Heart left ventricle (tissue), 16 donors: ENCODE measurements at places on chromosomes 12 and 14. TPM values are rescaled to one million over a fixed set of nuclear protein-coding genes. Genes with fewer than 3 reads are reported as not detected.

DNA sequence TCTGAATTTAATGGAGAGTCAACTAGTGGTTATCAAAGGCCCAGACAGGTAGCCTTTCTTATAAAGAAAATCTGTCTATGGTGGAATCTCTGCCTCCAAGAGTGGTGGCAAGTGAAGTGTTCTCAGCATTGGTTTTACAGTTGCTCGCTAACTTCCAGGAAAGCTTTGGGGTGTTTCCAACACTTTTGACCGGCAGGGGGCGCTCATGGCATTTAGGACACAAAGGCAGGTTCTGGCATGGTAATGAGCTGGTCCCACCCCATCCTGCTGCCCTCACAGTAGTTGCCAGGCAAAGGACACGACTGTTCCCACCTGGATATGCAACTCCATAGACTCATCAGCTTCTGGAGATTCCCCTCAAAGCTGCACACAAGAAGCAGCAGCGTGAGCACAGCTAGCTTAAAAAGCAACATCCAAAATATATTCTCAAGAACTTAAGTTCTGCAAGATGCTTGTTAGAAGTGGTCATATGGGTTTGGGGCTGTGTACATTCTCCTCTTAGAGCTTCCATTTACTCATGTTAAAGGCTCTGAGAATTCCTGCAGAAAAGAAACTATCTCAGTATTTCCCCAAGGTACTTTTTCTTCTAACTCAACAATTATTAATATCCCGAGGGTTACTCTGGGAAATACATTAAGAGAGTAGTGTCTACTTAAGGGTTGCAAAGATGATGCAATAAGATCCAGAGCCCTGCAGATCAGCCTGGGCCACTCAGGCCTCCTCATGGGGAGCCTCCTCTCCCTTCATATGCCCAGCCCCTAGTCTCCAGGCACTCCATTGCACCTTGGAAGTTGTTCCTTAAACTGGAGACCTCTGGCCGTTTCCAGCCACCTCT lies 14.8 kb downstream of the PROX2 start:
- no peaks in the 10 kb centered on the region for H3K36me3 ChIP-seq
- no peak overlapping the region for H3K27ac ChIP-seq
- peak; percentile 93 for DNase-seq
- no peaks in the 10 kb centered on the region for H3K27me3 ChIP-seq
- H3K4me3 ChIP-seq = no peak overlapping the region
- H3K4me1 ChIP-seq = peaks cover 8% of the 10 kb centered on the region

DNA sequence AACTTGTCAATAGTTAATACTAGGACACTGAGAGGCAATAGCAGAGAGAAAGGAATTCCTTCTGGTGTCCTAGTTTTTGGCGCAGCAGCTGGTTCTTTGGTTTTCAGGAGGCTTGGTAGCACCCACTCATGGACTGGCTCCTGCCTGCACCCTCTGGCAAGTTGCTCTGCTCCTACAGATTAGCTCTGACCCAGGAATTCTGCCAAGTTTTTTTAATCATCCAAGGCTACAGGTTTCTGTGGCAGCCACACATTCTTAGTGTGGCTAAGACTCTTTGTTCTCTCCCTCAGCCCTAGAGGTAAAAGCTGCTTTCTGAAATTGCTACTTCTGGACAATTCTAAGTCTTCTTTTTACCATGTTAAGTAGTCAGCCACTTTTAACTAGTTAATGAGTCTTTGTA lies 72.0 kb upstream of the FKBP4 start:
- no peaks in the 10 kb centered on the region for H3K27me3 ChIP-seq
- H3K4me3 ChIP-seq = no peak overlapping the region
- no peak for DNase-seq
- H3K36me3 ChIP-seq = no peaks in the 10 kb centered on the region
- H3K4me1 ChIP-seq = no peaks in the 10 kb centered on the region
- no peak overlapping the region for H3K27ac ChIP-seq

PRKD1 gene
- total RNA-seq = 4.4 TPM

DNA sequence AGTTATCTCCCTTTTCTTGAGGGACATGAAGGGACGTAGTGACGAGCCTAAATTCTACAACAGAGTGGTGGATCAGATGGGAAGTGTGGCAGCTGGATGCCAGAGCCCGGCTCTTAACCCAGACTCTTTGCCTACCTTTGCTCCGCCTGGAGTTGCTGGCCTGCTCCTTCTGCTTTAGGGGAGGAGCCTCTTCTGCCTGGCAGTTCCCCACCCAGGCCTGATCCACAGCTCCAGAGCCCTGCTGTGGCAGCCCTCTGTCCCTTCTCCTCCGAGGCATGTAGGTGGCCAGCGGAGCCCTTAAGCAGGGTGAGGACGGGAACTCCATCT lies 2.3 kb upstream of the PRPH start:
- H3K4me1 ChIP-seq = peaks cover 7% of the 10 kb centered on the region
- no peak overlapping the region for H3K27ac ChIP-seq
- no peak for DNase-seq
- no peaks in the 10 kb centered on the region for H3K36me3 ChIP-seq
- H3K27me3 ChIP-seq = peaks cover 25% of the 10 kb centered on the region

DNA sequence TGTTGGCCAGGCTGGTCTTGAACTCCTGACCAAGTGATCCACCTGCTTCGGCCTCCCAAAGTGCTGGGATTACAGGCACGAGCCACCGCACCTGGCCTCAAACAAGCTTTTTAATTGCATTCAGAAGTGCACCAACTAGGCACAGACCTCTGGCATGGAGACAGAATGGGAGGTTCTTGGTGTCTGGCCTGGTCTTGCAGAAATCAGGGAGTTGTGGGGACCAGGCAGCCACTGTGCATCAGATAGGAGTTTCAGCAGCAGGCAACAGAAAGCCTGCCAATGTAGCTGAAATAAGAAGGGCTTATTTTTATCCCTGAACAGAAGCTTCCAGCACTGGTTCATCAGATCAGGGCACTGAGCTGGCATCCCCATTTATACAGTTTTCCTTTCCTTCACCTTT lies 22.2 kb upstream of the TCL1B start:
- no peaks in the 10 kb centered on the region for H3K4me1 ChIP-seq
- no peaks in the 10 kb centered on the region for H3K36me3 ChIP-seq
- H3K4me3 ChIP-seq = no peak overlapping the region
- peaks cover 16% of the 10 kb centered on the region for H3K27me3 ChIP-seq

CSRP2 gene
- total RNA-seq = 16.2 TPM

BIN2 gene
- 0.90 TPM for total RNA-seq

DNA sequence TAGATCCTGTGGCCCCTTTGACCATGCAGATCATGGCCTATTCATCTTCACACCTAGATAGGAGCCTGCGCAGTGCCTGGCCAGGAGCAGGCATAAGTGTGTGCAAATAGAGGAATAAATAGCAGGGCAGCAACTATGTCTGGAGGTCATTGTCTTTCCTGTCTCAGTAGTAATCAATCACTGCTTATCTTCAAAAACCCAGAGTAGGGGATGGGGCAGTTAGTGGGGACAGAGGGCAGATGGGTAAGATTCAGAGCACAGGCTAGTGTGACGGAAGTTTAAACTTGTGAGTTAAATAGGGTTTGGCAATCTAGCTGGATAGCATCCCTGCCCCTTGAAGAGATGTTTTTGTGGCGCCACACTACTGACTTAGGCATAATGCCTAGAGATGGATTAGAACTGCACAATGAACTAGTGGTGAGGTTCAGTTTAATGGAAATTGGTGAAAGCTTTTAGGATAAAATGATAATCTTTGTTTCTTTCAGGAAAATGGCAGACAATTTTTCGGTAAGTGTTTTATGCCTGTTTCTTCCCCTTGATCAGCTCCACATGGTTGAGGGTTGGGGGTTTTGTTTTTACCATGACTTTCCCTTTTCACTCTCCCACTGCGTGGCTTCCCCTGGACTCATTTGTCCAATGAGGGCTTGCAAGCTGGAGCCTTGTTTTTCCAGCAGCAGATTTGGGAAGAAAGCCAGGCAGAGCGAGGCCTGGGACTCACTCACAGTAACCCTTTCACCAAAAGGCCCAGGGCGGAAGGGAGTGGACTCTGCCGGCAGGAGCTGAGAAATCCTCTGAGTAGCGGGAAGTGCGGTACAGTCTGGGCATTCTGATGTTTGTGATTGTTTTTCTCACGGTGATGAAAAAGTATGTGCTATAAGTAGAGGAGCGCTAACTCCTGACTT lies 8.1 kb downstream of the LGALS3 start:
- peak overlapping the region; percentile 82 for H3K27ac ChIP-seq
- H3K27me3 ChIP-seq = no peaks in the 10 kb centered on the region
- peaks cover 52% of the 10 kb centered on the region for H3K36me3 ChIP-seq
- H3K4me3 ChIP-seq = peak overlapping the region; percentile 2
- peaks cover 69% of the 10 kb centered on the region for H3K4me1 ChIP-seq
- peak; percentile 89 for DNase-seq

DNA sequence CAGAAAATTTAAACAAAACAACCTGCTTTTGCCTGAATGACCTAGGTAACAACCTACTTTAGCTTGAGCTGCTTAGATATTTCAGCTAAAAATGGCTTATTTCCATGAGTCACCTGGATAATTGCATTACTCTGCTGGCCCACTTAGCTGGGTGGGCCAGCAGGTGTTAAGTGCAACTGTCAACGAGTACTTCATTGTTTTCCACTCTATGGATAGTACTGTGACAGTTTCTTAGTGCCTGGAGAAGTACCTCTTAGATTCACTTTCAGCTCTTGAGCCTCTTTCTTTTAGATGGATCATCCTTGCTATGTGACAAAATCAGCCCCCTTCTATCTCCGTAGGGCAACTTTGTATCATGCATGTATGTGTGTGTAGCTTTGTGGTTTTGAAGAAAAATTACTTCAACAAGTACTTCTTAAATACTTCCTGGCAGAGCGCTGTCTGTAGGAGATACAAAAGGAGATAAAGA lies 368.2 kb upstream of the ATP2B1 start:
- no peaks in the 10 kb centered on the region for H3K4me1 ChIP-seq
- H3K4me3 ChIP-seq = no peak overlapping the region
- no peak overlapping the region for H3K27ac ChIP-seq
- no peaks in the 10 kb centered on the region for H3K27me3 ChIP-seq

SMCO3 gene
- 0.13 TPM for total RNA-seq

GRCh38 chr14:24744641-24745040 lies 110.7 kb upstream of the GZMB start:
- no peaks in the 10 kb centered on the region for H3K36me3 ChIP-seq
- no peaks in the 10 kb centered on the region for H3K4me1 ChIP-seq
- DNase-seq = no peak
- no peak overlapping the region for H3K27ac ChIP-seq

- peaks cover 19% of the 10 kb centered on the region for H3K4me1 ChIP-seq
- H3K4me3 ChIP-seq = no peak overlapping the region
- DNase-seq = peak; percentile 53
- H3K36me3 ChIP-seq = no peaks in the 10 kb centered on the region
- no peaks in the 10 kb centered on the region for H3K27me3 ChIP-seq
- peak overlapping the region; percentile 64 for H3K27ac ChIP-seq
Measured at GRCh38 chr12:108313606-108314351, 25.3 kb downstream of the CMKLR1 start.

- no peak for DNase-seq
- H3K4me3 ChIP-seq = no peak overlapping the region
- peaks cover 10% of the 10 kb centered on the region for H3K4me1 ChIP-seq
- no peaks in the 10 kb centered on the region for H3K27me3 ChIP-seq
- H3K36me3 ChIP-seq = peaks cover 18% of the 10 kb centered on the region
Measured at GRCh38 chr12:54232790-54233189, 44.0 kb upstream of the SMUG1 start.

SH2B3 gene
- 40.2 TPM for total RNA-seq

USP44 gene
- total RNA-seq = 0.91 TPM

DNA sequence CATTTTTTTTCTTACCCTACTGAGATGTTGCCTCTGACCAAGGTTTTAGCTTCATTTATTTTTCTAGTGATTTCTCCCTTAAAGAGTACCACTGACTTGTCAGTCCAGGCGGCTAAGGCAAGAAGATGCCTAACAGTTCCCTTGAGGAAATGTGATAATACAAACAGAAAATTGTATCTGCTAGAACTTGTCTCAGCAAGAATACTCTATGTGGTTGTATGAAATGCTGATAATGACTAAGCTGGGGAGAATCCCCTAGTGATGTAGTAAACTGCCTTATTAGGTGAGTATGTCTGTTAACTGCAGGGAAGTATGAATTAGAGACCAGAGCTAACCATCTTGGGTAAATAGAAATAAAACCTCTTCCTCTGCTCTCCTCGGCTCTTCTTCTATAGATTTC lies 6.7 kb downstream of the C12orf54 start:
- H3K4me1 ChIP-seq = no peaks in the 10 kb centered on the region
- no peaks in the 10 kb centered on the region for H3K27me3 ChIP-seq
- no peaks in the 10 kb centered on the region for H3K36me3 ChIP-seq
- no peak overlapping the region for H3K4me3 ChIP-seq
- DNase-seq = no peak

GRCh38 chr12:6796576-6796975 lies 7.2 kb downstream of the CD4 start:
- DNase-seq = no peak
- H3K27me3 ChIP-seq = no peaks in the 10 kb centered on the region
- no peaks in the 10 kb centered on the region for H3K36me3 ChIP-seq
- no peak overlapping the region for H3K4me3 ChIP-seq
- no peaks in the 10 kb centered on the region for H3K4me1 ChIP-seq
- no peak overlapping the region for H3K27ac ChIP-seq

DNA sequence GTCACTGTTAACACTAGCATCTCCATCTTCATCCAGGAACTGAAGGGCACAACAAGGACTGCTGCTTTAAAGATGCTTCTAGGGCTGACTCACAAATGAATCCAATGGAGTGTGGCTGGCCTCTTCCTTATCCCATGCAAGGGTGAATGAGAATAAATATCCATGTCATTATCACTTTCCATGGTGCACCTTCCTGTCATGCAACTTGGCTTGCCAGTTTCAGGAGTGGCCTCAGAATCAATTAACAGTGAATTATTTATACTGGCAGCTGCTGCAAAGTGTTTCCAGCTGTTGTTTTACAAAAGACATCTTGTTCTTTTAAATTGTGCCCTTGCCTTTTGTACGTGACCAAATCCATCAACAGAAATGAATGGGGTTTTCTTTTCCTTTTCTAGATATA lies 499.3 kb upstream of the TMEM132C start:
- H3K4me3 ChIP-seq = no peak overlapping the region
- no peaks in the 10 kb centered on the region for H3K27me3 ChIP-seq
- H3K4me1 ChIP-seq = no peaks in the 10 kb centered on the region
- DNase-seq = no peak

DNA sequence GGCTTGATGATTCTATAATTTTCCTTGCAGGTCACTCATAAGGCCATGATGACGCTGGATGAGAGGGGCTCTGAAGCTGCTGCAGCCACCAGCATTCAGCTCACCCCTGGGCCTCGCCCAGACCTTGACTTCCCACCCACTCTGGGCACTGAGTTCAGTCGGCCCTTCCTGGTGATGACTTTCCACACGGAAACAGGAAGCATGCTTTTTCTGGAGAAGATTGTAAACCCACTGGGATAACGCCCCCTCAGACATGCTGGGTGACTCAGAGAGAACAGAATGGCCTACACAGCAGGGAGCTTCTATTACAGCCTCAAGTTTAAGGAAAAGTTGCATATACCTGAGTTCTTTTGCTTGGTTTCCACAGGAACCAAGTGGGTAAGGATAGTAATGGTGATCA lies 34.3 kb downstream of the SERPINA3 start:
- H3K36me3 ChIP-seq = no peaks in the 10 kb centered on the region
- no peaks in the 10 kb centered on the region for H3K27me3 ChIP-seq
- no peaks in the 10 kb centered on the region for H3K4me1 ChIP-seq
- DNase-seq = no peak
- H3K4me3 ChIP-seq = no peak overlapping the region

DNA sequence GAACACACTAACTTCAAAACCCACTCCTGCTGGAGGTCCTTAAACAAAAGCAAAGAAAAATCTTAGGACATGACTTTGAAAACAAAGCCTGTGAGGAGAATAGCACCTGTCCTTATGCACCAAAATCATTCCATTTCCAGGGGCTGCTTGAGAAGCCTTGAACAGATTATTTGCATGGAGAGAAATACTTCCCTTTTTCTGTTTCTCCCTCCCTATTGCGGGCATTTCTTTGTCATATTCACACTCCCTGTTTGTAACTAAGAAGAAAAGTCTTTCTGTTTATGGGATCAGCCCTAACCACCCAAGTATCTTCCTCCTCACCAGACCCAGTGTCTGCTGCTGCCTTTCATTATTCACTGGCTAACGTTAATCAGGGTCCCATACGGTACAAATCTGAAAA lies 218.8 kb downstream of the DPF3 start:
- H3K4me1 ChIP-seq = peaks cover 10% of the 10 kb centered on the region
- peaks cover 8% of the 10 kb centered on the region for H3K36me3 ChIP-seq
- no peaks in the 10 kb centered on the region for H3K27me3 ChIP-seq
